ENCODE measurements at places on chromosomes 5 and 9.

- DNase-seq: no peak
These were observed 66.9 kb upstream of the SV2C start for GRCh38 chr5:76016258-76016657.

GRCh38 chr5:150134198-150134588 lies 21.5 kb downstream of the PDGFRB start:
- no peak for DNase-seq

GRCh38 chr9:128809831-128810230 lies 8.5 kb upstream of the ENDOG start:
- no peak for DNase-seq

DNA sequence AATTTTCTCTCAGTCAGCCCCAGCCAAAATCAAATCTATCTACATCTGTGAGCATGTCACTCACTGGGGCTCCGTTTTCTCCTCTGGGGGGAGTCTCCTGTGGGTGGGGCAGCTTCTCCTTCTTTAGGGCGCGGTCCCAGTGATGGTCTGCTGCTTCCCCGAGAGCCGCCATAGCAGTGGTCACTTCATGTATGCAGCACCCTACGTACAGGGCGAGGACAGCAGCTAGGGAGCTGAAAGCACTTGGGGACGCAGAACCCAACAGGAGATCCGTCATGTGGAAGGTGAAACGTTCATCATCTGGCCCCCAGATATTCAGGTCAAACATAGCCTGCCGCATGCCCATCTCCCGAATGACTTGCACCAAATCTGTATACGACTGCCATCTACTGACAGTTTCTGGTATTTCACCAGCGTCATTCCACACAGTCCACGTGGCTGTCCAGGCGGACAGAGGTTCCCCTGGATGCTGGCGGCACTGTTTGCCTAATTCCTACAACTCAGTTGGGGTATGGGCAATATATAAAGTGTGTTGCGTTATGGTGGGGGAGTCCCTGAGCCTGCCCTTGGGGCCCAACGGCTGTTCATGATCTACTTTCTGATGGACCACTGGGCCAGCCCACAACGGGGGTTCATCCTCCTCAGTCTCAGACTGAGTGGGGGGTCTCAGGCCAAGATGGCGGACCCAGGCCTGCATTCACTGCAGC lies 795.0 kb downstream of the EFNA5 start:
- DNase-seq: no peak

DNA sequence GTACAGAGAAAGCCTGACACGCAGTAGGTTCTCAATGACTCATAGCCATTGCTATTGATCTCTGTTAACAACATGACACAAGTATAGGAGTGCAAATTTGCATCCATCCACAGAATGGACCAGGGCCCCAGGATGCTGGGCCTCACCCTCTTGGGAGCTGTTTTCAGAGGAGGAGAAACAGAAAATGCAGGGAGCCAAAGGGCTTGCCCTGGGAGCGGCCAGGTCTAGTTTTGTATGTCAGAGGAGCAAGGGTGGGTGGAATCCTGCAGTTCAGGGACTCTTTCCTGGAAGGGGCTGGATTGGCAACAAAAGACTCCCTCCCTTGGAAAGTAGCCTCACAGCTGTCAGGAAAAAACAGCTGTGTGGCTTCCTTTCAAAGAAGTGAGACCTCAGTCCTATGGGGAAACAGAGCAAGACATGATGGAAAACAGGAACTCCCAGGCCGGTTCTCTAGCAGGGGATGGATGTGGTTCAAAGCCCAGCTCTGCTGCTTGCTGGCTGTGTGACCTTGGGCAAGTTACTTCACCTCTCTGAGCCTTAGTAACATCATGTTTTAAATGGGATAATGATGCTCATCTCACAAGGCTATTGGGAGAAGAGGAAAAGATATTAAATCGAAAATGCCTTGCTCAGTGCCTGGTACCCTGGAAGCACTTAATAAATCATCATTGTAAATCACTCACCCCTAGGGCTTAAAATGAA lies 50.5 kb upstream of the SH3PXD2B start:
- DNase-seq: no peak

- no peak for DNase-seq
These were observed 21.1 kb downstream of the CLPTM1L start for GRCh38 chr5:1323803-1324173.

- DNase-seq: no peak
These were observed 62.4 kb upstream of the IL7R start for GRCh38 chr5:35794328-35794619.

GRCh38 chr5:67416986-67417385 lies 220.4 kb upstream of the CD180 start:
- DNase-seq: no peak

- no peak for DNase-seq
These were observed 70.9 kb upstream of the FSD1L start for GRCh38 chr9:105376893-105377292.

DNA sequence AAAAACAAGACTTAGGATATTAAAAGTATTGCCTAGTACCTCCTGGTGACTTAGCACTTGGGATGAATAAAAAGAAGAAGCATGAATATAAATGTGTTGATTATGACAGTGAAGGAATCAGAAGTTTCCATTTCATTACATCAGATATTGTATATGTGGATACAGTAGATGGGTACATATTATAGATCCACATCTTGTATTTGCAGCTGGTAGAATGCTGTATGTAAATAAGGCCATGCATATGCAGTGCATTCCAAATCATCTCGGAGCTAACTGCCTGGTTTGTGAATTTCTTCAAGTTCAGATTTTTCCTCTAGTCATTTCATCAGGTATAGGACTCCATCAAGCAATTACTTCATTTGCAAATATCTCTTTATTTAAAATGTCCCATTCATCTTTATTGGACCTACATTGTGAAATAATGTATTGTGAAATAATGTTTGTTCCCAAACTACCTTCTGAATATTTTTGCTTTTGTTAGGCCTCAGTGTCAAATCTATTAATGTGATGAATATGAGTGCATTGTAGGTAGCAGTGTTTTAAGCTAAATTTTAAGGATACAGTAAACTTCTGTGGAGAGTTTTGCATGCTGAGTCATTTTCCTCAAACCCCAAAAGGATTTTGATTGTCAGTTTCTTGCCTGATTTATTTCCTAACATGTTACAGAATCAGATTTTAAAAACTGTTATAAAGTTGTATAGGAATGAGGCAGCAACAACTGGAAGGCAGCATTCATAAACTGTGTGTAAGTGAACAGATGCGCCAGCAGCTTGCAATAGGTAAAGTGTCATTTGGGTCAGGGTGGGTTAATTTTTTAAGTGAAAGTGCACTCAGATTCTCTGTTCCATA lies 370.8 kb upstream of the RIOK2 start:
- DNase-seq: no peak

- no peak for DNase-seq
These were observed 480.4 kb upstream of the TUSC1 start for GRCh38 chr9:26158631-26159150.

DNA sequence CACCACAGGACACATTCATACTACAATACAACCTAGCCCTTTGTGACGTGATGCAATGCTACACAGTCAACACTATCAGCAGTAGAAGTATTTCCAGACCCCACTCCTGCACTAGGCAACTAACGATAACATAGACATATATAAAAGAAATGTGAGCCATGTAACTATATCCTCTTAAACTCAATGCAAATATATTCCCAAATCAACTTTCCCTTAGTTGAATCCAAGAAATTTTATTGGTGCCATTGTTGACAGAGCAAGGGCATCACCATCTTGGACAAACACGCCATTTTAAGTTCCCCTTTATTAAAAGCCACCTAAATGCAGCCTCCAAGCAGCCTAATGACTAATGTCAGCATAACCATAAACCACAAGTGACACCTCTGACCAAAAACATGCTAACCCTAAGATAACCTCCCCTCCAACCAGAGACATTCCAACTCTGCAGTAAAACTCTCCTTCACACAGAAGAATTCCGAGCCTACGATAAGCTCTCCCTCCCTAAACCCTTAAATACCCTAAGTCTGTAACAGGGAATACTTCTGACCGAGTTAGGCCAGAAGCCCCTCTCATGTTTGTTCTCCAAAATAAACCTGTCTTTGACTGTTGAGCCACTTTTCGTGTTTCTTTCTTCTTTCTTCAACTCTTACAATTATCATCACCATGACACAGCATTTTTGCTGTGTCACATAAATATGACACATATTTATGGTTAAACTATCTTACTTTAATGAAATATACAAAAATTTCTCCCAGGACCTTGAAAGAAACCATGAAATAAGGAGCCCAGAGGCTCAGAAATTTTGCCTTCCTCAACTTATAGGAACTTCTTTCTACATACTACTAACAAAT lies 1497.8 kb downstream of the EFNA5 start:
- no peak for DNase-seq

- no peak for DNase-seq
These were observed 5.1 kb upstream of the RPS14 start for GRCh38 chr5:150454492-150455229.

DNA sequence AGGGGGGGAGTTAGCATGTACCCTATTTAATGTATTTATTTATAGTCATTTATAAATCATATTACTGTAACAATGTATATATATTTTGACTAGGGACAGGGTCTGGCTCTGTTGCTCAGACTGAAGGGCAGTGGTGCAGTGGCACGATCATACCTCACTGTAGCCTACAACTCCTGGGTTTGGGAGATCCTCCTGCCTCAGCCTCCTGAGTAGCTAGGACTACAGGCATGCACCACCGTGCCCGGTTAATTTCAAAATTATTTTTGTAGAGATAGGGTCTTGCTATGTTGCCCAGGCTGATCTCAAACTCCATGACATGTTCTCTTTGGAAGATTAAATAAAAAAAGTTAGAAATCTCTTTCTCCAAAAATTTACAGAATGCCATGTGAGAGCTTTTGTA lies 52.8 kb downstream of the ARHGEF28 start:
- DNase-seq: no peak

- DNase-seq: no peak
These were observed 48.8 kb upstream of the SNAPC3 start for GRCh38 chr9:15373881-15374280.

- DNase-seq: no peak
These were observed 278.8 kb downstream of the ENC1 start for GRCh38 chr5:74361406-74362358.

DNA sequence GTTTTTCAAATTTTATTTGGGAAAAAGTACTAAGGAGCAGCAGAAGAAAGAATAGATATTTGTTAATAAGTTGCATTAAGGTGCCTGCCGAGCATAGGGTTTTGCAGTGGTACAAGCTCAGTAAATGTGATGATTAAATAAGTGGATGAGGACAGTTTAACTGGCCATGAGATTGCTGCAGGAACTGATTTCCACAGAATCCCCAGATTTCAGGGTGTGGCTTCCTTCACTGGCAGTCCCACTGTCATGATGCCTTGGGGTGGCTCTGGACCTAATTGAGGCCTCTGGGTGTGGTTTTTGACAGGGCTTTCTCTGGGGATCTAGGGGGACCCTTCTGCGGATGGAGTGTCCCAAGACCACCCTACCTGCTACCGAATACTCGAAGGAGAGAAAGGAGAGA lies 1.4 kb downstream of the PHF24 start:
- DNase-seq: no peak

- no peak for DNase-seq
These were observed 58.6 kb downstream of the THBS4 start for GRCh38 chr5:80093796-80094195.

- no peak for DNase-seq
These were observed 9.9 kb downstream of the PAPPA start for GRCh38 chr9:116163293-116164055.

DNA sequence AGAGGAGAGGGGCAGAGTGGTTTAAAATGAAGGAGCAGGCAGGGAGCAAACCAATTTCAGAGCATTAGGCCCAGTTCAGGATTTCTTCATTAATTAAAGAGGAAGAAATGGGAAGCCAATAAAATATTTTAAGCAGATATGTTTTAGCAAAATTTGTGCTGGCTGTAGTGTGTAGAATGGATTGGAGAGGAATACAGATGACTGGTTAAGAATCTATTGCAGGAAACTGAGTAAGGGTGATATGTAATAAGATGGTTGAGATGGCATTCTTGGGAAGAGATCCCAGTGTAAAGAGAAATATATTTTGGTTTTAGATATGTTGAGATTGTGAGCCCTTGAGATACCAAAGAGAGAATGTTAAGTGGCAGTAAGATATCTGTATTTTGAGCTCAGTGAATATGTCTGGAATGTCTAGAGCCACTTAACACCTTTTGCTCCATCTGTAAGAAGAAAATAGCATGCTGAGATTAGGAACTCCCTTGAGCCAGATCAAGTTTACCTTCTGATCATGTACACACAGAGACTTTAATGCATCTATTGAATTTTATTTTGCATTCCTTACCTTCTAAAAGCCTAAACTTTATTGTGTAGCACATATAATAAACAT lies 79.5 kb upstream of the SLC27A6 start:
- no peak for DNase-seq

DNA sequence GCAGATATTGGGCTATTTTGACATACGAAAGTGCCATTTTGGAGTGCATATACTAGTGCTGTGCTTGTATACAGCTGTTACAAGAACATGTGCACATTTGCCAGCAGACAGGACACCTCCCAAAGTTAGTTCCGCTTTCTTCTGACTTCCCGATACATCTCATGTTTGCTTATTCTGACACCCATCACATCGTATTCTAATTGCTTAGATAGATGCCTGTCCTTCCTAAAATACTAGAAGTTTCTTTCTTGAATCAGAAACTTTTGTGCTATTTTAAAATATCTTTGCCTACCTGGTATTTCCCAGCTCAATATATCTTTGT lies 177.8 kb downstream of the TTLL11 start:
- no peak for DNase-seq

- no peak for DNase-seq
These were observed 108.4 kb downstream of the PSD2 start for GRCh38 chr5:139903795-139904565.

DNA sequence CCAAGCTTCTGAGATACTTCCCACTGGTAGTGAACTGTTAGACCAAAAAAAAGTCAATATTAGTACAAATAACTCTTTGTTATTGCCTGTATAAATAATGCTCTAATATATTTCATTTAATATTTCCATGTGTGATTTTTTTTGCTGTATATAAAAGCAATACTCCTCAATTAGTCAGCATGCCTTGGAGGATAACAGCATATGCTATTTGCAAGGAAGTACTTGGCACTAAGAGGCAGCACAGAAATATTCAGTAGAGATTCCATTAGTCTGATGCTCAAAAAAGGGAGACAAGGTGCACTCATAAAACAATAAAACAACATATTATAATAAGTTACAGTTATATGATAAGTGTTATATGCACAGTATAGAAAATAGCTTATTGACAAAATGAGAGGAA lies 296.6 kb upstream of the MPDZ start:
- DNase-seq: no peak

DNA sequence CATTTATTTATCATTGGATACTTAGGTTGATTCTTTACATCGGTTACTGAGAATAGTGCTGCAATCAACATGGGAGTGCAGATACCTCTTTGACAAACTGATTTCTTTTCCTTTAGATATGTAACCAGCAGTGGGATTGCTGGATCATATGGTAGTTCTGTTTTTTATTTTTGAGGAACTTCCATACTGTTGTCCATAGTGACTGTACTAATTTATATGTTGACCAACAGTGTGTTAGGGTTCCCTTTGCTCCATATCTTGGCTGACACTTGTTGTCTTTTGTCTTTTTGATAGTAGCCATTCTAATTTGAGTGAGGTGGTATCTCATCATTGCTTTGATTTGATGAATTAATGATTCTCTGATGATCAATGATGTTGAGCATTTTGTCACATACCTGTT lies 137.3 kb upstream of the PITX1 start:
- DNase-seq: no peak
